ENCODE measurements at places on chromosomes 2 and 18. TPM values are rescaled to one million over a fixed set of nuclear protein-coding genes. Genes with fewer than 3 reads are reported as not detected.

The EMILIN1 gene
- total RNA-seq, result 0.94 TPM

The CYBRD1 gene
- 5.7 TPM for total RNA-seq

The DCDC2C gene
- total RNA-seq, result not detected

The SLC16A14 gene
- total RNA-seq, result 7.8 TPM

The ARHGAP15 gene
- 54.1 TPM for total RNA-seq

GRCh38 chr2:72114693-72115051, 33.0 kb downstream of the CYP26B1 start:
- no peak overlapping the region for H3K27ac ChIP-seq
- H3K36me3 ChIP-seq, result no peaks in the 10 kb centered on the region
- H3K4me3 ChIP-seq, result no peak overlapping the region
- no peak for DNase-seq

- H3K36me3 ChIP-seq, result no peaks in the 10 kb centered on the region
- no peaks in the 10 kb centered on the region for H3K4me1 ChIP-seq
- H3K27me3 ChIP-seq, result peaks cover 4% of the 10 kb centered on the region
Measured at GRCh38 chr2:120528051-120528692, 182.2 kb downstream of the INHBB start.

- H3K4me1 ChIP-seq, result peaks cover 8% of the 10 kb centered on the region
- no peak overlapping the region for H3K4me3 ChIP-seq
- H3K27ac ChIP-seq, result no peak overlapping the region
- H3K27me3 ChIP-seq, result peaks cover 13% of the 10 kb centered on the region
- peak; percentile 22 for DNase-seq
- H3K36me3 ChIP-seq, result no peaks in the 10 kb centered on the region
Measured at GRCh38 chr2:175203621-175204496, 22.3 kb upstream of the ATP5MC3 start.

- DNase-seq, result no peak
- H3K36me3 ChIP-seq, result peaks cover 26% of the 10 kb centered on the region
- peaks cover 26% of the 10 kb centered on the region for H3K27me3 ChIP-seq
- H3K4me3 ChIP-seq, result no peak overlapping the region
- H3K4me1 ChIP-seq, result peaks cover 46% of the 10 kb centered on the region
Measured at GRCh38 chr2:37321029-37321682, 3.5 kb downstream of the PRKD3 start.

DNA sequence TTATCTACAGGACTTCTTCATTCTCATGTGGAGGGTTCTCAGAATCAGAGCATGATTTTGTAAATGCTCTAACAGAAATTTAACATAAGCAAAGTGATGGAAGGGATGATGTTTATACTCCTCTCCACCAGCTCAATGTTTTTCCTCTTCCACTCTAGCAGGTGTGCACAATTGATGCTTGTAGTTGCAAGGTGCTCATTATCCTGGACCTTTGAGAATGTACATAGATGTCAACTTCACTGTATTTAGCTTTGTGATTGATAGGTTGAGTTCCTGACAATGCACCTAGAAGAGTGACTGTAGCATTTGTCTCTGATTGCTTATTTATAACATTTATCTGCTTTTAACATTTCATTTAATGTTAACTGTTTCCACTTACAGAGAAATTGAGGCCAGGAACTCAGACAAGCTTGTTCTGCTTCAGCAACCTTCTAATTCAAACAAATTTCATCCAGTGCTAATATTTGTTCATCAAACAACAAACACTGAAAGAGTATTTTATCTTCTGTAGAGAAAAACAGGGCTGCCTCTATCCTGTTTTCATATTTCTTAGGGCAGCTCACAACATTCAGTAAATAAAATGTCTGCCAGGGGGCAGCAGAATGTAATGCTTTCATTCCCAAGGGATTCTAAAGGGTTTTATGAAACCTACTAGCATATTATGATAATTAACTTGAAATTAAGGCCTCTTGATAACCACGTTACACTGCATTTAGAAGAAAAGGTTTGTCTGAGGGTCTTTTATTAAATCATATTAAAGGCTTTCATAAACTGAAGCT, 127.9 kb upstream of the NOL4 start:
- H3K27ac ChIP-seq, result no peak overlapping the region
- no peak overlapping the region for H3K4me3 ChIP-seq
- no peaks in the 10 kb centered on the region for H3K27me3 ChIP-seq
- no peaks in the 10 kb centered on the region for H3K4me1 ChIP-seq
